ENCODE measurements at places on chromosomes 2 and 18.

DNA sequence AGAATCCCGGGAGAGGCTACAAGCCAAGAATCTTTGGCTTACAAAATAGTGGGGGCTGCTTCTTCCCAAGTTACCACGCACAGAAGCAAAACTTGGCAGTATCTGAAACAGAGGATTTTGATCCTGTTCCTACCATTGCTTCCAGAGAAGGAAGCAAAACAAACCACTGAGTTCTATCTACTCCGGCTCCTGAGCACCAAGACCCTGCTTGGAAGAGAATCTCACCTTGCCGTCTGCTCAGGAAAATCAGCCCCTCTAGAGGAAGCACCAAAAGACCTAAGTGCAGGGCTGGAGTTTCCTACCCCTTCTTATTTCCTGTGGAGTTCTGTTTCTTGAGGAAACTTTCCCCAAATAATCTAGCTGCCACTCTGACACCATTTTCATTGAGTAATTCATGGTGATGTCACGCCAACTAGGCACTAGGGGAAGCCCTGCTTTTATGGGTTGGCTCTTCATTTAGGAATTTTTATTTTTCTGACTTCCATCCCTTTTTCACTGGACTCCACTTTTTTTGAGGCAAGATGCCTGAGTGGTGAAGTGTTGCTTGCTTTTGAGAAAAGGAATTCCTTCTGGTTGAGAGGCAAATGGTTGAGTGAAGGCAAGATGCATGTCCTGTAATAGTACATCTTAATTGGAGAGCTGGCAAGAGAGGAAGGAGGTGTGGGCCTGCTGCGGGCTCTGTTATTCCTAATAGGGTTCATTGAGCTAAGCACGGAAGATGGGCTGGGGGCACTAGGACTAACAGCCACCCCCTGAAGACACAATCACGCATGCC is 36.8 kb upstream of the EML4 start:
- DNase-seq: no peak

GRCh38 chr18:32734442-32734841 is 38.4 kb downstream of the KLHL14 start:
- no peak for DNase-seq

DNA sequence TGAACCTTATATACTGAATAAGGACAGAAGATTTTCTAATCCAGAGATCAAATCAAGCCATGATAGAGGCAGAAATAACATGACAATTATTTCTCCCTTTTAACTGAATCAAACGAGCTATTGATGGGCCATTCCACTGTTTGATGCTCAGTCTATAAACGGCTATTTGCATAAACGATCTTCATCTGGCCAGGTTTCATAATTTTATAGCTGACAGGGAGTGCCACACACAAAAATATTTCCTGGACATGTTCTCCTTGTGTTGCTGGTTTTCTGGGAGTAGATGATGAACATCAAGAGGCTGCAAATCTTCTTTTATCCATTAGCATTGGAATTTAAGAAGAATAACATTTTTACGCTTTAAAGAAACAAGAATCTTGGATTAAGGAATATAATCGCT is 63.1 kb downstream of the ACVR1C start:
- no peak for DNase-seq

DNA sequence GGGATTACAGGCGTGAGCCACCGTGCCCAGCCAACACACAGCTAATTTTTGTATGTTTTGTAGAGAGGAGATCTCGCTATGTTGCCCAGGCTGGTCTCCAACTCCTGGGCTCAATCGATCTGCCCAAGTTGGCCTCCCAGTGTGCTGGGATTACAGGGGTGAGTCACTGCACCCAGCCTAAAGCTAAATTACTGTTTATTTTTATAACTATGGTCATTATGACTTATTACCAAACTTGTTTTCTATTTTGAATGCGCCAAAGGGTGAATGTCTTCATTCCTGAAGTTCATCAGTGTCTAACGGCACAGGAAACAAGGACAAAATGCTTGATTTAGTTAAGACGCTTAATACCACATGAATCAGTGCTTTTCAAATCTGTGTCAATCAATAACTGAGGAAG is 38.9 kb upstream of the GREB1L start:
- no peak for DNase-seq

- no peak for DNase-seq
Measured at GRCh38 chr2:183967756-183968155, 630.6 kb upstream of the ZNF804A start.

DNA sequence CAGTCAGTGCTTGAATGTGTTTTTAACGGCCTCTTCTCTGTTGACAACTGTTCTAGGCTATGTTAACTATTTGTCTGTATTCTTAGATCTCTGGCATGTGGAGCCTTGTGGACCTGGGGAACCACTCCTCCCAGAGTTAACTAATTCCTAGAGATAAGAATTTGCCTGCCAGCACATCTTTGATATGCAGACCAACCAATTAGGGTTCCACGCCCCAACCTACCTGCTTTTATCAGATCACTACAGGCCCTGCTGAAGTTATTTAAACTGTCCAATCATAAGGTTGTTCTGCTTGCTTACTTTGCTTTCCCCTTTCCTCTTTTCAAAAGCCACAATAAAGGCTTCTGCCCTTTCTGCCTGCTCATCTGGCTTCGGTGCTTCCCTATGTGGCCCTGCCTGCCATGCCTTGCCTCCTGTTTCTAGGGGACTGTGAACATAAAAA is 8.5 kb upstream of the CYBRD1 start:
- DNase-seq: no peak

GRCh38 chr18:58671632-58672564 is 633 bp downstream of the MALT1 start:
- DNase-seq: peak; percentile 72

GRCh38 chr18:70190529-70190928 is 15.0 kb downstream of the RTTN start:
- DNase-seq: no peak

DNA sequence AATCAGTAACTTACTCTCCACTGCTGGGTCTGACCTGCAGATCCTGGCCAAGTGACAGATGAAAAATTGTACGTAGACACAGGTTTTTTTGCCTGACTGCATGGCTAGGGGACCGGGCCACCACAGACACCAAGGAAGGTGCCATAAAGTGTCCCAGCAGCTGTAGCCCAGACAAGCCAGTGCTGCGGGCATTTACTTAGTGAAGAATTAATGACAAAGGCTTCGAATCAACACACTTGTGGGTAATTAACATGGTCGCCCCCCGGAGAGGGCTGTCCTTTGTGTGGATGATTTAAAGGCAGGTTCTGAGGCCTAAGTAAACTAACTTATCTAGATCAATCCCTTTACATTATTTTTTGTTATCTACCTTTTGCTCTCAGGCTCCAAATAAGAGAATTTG is 1709.1 kb upstream of the LRRTM1 start:
- DNase-seq: no peak

DNA sequence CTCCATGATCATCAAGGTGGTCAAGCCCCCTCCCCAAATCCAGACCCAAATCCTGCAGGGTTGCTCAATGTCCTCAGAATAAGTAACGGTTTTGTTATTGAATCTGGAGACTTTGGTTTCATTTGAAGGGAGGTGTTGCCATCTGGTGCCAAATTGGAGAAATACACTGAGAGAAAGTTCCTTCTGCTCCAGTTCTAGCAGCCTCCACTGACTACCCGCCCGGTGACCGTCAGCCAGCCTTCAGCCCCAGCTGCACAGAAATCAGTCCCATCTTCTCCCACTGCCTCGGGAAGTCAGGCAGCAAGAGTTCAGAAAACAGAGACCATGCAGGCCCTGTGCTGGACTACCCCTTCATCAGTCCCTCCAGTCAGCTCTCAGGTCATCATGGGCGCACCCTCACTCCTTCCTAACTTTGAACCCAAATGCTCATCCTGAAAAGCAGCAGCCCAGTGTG is 38.7 kb downstream of the PKDCC start:
- DNase-seq: peak; percentile 38

DNA sequence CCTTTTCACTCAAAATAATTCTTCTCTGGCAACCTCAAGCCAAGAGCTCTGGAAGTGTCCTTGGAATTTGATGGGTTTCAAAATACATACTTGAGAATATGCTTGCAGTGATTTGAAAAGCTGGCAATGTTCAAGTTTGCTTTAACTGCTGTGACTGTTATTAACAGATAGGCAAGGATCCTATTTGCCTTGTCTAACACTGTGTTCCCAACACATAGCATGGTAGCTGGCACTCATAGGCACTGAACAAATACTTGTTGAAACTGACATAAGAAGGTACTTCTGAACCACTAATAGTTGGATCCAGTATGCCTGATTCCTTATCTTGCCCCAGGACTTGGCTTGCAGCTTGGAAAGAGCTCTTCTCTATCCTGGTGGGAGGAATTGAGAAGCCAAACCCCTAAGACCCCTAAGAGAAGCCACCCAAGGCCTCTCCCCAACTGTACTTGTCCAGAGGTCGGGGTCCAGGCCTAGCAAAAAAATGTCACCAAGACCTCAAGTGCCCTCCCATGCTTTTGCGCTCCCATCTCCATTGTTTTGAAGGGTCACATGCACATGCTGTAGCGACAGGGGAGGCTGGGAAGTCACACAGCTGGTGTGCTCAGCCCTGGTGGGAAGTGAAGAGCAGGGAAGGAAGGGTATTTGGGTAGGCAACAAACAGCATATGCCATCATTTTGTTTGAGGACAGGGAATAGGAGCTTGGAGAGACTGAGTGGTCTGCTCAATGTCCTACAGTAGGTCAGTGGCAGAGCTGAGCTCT is 118.4 kb upstream of the HAAO start:
- no peak for DNase-seq

DNA sequence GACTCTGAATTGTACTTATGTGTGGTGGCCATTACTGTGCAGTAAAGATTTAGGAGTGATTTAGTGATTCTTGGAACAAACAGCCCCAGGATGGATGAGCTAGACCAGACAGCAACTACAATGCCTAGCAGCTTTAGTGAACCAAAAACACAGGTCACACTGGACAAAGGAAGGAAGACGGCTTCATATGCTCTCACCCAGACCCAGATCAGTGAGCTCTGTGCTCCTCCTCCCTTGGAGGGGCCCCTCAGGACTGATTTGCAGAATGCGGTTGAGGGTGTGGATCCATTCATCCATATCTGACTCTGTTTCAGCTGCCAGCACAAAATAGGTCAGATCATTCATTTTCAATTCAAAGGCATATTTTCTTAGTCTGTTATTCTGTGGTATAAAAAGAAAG is 159.7 kb upstream of the CCDC195 start:
- DNase-seq: no peak

DNA sequence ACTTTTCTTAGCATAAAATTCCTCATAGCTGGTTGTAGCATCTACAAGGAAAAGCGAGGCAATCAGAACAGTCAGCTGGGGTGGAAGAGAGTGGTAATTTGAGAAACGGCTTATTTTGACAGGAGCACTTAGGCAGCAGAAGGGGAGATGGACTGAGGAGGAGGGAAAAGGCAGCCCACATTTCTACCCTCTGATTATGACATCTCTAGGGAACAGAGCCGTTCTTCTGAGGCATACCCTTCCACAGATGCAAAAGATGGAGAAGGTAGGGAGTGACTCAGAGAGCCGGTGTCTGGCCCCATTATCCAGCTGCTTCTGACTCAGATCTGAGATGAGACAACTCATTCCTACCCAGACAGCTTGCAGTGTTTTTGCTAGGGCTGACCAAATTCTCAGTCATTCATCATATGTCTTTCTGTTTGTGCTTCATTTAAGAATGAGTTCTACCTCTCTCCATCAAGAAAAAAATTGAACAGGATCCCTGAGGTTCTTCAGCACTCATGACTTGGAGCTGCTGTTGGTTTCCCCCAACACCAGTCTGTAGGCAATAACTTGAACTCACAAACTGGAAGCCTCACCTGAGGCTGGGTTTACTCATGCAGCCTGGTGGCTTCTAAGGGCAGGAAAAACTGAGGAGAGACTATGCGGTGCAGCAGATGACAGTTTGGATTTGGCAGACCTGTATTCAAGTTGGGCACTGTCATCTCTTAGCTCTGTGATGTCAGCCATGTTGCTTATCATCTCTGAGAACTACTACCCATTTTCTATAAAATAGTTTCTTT is 15.9 kb upstream of the SEC11C start:
- no peak for DNase-seq

- DNase-seq: no peak
Measured at GRCh38 chr2:217520356-217521010, 482.3 kb downstream of the TNS1 start.

GRCh38 chr18:67290421-67290820 is 226.1 kb downstream of the DSEL start:
- DNase-seq: no peak

All from pancreas (tissue), 10 donors.